ENCODE measurements at places on chromosomes 11 and 22.
A peak's percentile ranks its signal among the peaks of the same experiment; 100 is the strongest.

- DNase-seq = no peak
These were observed 273.7 kb upstream of the KIRREL3 start for GRCh38 chr11:127274328-127274676.

- no peak for DNase-seq
These were observed at the start of gene C1QTNF4 for GRCh38 chr11:47593934-47594855. Gene C1QTNF4, minus strand, starts transcription at chr11:47594411. Its CDS starts 3,601 bp downstream, at chr11:47590810.

DNA sequence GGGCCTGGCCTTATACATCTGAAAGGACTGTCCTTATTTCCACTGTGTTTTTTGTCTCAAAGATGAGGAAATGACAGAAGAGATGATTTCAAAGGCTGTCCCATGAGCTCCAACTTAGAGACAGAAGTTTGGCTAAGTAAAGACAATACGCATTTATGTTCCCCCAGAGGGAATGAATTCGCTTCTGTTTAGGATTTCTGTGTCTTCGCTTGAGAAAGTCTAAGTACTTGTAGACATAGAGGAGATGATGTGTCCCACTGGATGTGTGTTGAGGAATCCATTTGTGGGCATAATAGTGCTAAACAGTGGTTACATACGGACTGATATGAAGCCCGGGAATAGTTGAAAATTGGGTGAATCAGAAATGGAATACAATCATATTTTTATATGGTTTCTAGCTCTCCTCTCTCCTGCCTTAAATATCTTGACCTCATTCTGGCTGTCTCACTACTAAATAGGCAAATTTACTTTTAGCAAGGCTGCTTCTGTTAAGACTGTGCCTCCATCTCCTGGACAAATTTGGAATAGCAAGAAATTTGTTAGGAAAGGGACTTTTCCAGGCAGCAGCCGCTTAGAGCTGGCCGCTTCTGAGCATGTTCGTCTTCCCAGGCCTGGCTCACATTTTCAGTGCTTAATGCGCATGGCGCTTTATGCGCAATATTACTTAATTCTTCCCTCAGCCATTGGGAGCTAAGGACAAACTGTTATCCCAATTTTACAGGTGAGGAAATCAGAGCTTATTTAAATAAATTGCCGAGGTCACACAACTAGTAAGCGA is 1.9 kb upstream of the PEX26 start:
- peak; percentile 84 for DNase-seq

DNA sequence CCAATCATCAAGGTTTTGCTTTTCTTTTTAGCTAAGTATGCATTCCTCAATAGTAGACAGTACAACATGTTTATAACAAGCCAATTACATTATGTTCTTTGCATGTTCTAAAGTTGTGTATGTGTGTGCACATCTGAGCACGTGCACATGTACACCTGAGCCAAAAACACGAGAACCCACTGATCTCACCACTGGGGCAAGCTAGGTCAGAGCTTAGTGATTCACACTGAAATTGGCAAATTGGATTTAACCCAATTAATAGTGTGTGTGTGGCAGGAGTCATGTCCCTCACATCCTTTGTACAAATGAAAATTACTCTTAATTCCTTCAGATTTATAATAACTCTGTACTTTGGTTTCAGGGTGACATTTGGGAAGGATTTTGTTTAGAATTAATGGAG is 145.7 kb upstream of the TEAD1 start:
- no peak for DNase-seq

DNA sequence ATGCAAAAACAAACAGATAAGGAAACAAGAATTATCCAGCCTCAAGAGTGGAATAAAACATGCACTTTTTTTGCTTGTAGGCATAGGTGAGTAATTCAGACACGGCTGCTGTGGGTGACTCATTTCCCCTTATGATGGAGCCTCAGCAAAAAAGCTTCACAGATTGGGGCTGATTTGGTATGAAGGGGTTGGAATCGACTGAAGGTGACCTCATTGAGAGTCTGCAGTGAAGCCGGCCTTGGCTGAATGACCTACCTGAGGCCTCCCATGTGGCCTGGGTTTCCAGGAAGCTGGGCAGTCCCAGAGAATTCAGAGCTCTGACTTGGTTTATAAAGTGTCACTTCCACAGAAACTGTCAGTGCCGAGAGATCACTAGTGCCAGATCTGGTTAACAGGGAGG is 34.2 kb upstream of the VPREB1 start:
- DNase-seq = no peak

Data from CD4-positive, alpha-beta T cell treated with Interleukin-17A for 1 hour (primary cell).